ENCODE measurements at places on chromosomes 16 and 17.

DNA sequence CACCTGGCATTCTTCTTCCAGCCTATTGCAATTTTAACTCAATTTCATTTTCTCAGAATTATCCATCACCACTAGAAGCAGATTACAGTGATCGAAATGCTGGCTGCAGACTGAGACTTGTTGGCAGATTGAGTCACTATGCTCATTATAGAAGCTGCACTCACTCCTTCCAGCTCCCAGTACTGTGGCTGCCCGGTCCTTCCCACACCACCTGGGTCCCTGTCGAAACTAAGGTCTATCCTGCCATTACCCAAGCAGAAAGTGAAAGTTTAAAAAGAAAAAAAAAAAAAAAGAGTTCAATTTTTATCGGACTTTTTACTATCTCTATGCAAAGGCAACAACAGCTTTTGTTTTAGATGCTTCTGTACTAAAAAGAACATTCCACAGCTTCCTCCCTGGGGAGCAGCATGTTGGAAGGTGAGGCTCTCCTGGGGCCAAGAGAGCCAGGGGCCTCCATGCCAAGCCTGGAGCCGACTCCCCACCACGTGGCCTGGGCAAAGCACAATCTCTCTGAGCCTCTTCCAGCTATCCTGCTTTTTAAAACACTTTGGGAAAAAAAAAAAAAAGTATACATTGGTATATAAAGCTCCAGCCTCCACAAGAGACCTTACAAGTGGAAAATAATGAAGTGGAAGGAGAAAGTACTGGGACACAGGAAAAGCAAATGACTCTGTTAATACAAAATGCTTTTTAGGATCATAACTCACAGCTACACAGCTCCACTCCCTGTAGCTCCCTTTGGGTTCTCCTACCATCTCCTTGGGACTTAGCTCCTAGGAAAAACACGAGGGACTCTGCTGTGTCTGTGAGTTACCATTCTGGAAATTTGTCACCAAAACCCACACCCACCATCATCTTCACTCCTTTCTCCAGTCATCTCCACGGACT, 77.8 kb downstream of the USP31 start:
- no peak for DNase-seq

DNA sequence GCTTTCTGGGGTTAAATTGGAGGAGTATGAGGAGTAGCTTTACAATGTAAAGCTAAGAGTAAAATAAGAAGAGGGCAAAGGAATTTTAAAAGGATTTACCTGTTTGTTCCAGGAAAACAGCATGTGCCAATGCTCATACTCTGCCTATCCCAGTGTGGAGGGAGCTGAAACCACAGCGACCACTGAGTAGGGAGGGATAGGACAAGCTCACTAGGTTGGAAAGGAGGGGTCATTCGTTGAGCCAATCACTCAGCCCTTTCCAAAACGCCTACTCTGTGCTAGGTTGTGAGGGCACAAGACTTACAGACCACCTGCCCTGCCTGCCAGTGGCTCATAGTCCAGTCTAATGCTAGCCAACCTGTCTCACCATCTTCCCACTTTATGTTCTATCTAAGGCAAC, 1.1 kb upstream of the DNAJC7 start:
- no peak for DNase-seq

GRCh38 chr16:89009343-89010209, 32.6 kb upstream of the CBFA2T3 start:
- no peak for DNase-seq

GRCh38 chr16:48574140-48574539, 35.8 kb downstream of the N4BP1 start:
- DNase-seq: no peak

GRCh38 chr17:79803997-79804855, 7.3 kb upstream of the CBX8 start:
- DNase-seq: no peak

GRCh38 chr16:27762441-27762840, 212.5 kb downstream of the KATNIP start:
- DNase-seq: no peak

DNA sequence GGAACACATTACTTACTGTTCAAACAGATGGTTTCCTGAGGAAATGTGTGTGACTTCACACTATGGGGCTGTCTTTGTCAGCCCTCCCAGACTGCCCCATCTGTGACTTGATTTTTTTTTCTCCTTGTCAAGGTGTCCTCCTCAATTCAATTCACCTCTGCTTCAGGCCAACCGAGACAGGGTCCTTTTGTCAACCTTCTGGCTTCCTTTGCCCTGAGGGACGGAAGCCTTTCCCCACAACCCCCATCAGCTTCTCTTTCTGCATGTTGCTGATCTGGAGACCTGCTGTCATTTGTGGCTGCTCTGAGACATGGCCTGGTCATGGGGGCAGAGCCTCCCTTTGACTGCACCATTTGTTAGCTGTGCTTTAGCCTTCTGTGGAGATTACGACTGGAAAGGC, 21.3 kb upstream of the RGS9 start:
- no peak for DNase-seq

GRCh38 chr16:79850348-79850747, 249.8 kb upstream of the MAF start:
- DNase-seq: no peak

DNA sequence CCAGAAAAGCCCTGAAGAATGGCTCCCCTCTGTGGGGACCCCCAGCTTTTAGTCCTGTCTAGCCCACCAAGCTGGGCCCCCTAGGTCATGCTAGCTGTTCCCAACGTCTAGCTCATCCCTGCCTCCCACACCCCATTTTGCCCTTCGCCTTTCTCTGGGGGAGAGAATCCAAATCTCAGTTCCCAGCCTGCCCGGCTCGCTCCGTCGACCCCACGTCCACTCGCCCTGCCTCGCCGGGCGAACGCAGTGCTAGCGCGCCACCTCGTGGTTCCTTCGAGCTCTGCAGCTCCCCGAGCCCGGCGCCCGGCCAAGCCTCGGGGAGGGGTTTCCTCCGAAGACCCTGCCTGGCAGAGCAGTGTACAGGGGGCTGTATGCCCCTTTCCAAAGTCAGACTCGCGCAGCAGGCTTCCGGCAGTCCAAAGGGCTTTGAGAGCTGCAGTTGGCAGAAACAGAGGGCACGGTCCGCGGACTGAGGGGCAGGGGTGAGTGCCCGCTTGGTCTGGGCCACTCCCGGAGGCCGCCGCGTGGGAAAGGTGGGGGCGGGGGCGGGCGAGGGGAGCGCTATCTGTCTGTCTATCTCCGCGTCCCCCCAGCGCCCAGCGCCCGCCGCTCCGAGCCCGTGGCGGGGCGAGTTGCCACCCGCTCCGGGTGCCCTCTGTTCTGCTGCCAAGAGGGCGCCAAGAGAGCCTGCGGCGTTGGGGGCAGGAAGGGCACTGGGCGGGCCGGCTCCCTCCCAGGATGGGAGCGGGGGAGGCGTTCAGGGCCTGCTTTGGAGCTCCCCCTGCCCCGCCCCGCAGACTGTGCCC, 1.7 kb upstream of the DLX3 start:
- DNase-seq: peak; percentile 70

- DNase-seq: no peak
Measured at GRCh38 chr17:11495613-11496012, 102.7 kb upstream of the DNAH9 start.

DNA sequence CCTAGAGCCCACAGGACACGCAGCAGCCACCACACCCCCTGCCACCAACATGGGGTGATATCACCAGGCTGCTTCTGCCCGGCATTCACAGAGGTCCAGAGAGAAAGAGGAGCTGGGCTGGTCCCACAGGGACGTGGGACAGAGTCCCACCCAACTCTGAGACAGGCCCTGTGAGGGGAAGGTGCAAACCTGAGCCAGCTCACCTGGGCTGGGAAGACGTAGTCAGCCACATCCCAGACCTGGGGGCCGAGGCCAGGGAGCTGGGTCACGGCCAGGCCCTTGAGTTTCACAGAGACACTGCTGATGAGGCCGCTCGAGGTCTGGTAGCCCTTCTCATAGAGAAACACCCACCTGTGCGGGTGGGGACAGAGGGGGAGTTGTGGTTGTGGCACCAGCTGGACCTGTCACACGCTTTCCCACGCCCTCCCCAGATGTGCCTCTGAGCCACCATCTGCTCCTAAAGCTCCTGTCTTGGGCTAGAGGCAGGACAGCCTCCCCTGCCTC, 11.2 kb downstream of the P2RX1 start:
- no peak for DNase-seq

DNA sequence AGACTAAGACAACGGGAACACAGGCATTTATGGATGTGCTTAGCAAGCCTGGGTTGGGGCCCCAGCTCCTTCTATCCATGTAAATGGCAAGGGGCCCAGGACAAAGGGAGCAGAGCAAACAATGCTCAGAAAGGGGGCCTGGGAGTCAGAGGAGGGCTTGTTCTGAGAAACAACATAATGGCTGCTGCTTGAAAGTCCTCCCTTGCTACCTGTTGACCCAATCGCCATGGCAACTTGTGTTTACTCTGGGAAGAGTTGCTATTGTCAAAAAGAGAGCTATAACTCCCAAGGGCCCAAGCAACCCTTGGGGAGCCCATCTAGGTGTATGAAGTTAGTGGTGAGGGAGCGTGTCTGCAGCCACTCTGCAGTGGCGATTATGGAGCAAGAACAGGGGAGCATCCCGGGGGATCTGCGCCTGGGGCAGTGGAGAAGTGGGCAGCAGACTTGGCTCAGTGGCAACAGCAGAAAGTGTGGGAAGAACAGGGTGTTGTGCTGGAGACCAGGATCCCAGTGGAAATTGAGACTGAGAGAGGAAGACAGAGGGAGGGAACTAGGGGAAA, 118.7 kb upstream of the NLRP1 start:
- DNase-seq: no peak

DNA sequence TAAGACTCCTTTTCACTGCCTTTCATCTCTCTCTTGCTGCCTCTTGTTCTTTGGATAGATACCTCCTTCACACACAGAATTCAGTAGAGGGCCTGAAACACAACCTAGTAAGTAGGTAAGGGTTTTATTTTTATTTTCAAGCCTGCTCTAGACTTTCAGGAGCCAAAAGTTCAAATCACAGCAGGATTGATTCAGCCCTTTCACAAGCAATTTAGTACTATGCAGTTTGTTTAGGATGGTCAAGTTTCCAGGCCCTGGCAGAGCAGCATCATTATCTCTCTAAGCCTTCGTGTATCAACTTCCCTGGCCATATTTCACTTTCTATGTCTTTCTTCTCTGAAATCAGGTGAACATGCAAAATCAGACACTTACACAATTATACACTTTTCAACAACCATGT, 148.8 kb upstream of the CORO6 start:
- DNase-seq: no peak

DNA sequence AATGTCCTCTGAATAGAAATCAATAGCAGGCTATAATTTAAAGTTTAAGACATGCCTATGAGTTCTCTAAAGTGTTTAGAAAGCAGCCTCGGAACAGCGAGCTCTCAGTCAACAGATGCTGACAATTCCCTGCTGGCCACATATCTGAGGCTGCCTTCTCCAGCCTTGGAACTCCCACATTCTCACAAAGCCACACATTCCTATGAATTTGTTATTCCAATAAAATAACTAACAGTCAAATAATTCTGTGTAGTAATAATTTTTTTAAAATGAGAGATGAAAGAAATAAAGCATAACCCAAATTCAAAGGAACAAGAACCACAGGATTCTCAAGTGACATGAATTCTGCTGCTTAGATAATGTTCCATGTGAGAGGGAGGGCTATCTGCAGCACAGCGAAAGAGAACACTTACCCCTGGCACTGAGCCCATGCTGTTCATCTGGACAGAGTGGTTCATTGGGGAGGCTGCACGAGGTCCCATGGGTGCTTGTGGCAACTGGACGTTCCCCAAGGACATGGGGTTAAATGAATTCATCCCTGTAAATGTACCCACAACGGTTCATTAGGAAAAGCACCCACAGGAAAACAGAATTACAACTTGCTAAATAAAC, 56.9 kb upstream of the TRAP1 start:
- no peak for DNase-seq

DNA sequence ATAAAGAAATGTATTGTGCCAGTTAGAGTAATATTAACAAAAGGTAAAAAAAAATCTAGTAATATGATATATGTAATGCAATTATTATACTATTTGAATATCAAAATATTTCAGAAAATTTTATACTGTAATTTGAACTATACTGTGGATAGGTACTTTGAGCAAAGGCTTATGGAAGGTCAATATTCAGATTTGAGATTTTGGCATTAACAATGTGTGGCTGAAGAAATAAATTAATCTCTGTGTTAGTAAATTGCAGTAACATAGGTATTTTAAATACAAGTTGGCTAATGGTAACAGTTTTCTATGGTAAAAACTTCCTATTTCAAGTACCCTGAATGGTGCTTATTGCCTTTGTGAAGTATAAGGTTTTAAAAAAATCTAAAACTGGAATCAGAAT, 23.2 kb upstream of the NACA2 start:
- DNase-seq: no peak

- DNase-seq: no peak
Measured at GRCh38 chr16:1430759-1431496, at the start of gene PERCC1. Gene PERCC1, plus strand, starts transcription at chr16:1431078. Its CDS starts 1,516 bp downstream, at chr16:1432594.

- DNase-seq: no peak
Measured at GRCh38 chr17:859061-859823, 77.1 kb downstream of the MRM3 start.

- no peak for DNase-seq
Measured at GRCh38 chr17:68456339-68457167, 743 bp downstream of the WIPI1 start.

GRCh38 chr17:1109606-1110540, 69.9 kb downstream of the ABR start:
- no peak for DNase-seq

- peak; percentile 32 for DNase-seq
Measured at GRCh38 chr16:67399218-67399733, 6.0 kb upstream of the TPPP3 start.

GRCh38 chr17:46011711-46012505, 12.9 kb downstream of the STH start:
- no peak for DNase-seq

GRCh38 chr16:85789773-85790172, 9.6 kb downstream of the EMC8 start:
- peak; percentile 6 for DNase-seq

- no peak for DNase-seq
Measured at GRCh38 chr17:64499805-64500486, 3.1 kb upstream of the POLG2 start.

DNA sequence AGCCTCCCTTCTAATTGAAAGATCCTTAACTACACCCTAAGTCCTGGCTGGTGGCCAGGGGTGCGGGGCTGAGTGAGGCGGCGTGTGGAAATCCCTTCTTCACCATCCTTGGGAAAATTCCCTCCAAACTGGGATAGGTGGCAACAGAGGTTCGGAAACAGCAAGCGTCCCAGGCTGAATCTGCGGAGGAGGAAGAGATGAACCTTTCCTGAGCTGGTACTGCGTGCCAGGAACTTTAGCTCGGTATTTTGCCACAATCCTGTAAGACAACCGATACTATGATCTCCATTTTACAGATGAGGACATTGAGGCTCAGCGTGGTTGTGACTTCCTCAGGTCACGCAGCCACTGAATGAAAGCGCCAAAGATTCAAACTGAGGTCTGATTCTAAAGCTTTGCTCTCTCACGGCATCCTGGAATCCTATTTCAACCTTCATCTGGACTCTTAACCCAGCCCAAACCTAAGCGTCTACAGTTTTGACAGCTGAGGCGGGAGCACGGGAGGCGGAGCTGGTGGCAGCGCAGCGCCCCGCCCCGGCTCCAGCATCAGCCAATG, 583 bp upstream of the CYLD start:
- no peak for DNase-seq

DNA sequence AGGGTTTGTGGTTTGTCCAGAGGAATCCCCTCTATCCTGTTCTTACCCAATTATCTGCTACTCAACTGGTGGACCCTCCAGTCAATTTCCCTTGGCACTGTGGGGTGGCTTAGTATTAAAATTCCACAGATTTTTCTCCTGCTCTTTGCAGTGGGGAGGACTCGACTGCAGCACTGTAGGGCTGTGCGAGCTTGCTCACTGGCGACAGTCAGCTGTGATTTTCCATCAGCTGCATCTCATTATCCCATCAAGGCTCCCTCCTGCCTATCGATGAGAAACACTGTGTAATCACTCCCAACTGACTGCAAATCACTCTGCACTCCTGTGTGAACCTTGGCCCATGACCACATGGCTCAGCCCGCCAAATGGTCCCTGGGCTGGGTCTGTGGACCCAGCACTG, 90.5 kb upstream of the MAF start:
- no peak for DNase-seq
